DMS153 (cell line): ENCODE measurements at places on chromosomes 13 and 19.

GRCh38 chr13:58655086-58655485 lies 1023.5 kb downstream of the PCDH17 start:
- no peak for DNase-seq

DNA sequence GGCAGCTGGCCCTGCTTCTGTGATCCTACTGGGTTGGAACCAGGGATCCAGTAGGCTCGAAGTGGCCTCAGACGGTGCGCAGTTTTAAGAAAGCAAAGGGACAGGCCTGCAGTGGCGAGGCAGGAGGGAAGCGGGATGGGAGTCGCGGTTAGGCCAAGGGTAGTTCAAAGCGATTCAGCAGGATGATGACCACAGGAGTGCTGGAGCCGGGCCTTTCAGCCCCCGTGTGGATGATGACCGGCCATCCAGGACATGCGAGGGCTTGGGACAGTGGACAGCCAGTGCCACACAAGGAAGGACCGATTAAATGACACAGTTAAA lies 854 bp downstream of the RNASEH2B start:
- no peak for DNase-seq

DNA sequence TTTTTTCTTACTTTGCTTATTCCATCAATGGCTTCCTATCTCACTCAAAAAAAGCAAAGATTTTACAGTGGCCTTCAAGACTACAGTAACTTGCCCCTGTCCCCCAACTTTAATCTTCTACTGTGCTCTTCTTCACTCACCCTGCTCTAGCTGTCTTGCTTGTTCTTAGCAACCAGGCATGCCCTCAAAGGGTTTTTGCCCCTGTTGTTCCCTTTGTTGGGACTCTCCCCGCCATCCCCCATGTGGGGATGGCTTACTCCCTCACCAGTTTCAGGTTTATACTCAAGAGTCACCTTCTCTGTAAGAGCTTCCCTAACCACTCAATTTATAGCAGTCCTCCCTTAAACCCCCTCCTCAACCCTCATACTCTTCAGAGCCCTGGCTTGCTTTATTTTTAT lies 5.4 kb downstream of the MTMR6 start:
- no peak for DNase-seq

DNA sequence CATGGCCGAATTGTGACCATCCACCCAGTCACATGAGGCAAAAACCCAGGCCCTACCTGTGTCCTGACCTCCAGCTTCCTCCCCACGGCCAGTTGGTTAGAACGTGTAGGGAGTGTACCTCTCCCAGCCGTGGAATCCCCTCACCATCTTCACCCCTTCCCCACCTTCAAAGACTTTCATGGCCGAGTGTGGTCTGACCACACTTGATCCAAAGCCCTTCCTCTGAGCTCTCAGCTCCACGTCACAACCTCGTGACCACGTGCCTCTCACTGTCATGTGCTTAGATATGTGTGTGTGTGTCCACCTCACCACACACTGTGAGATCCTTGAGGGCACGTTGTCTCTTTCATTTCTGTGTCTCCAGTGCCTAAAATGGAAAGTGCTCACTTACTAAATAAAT lies 48.6 kb upstream of the UBE2L5 start:
- no peak for DNase-seq

DNA sequence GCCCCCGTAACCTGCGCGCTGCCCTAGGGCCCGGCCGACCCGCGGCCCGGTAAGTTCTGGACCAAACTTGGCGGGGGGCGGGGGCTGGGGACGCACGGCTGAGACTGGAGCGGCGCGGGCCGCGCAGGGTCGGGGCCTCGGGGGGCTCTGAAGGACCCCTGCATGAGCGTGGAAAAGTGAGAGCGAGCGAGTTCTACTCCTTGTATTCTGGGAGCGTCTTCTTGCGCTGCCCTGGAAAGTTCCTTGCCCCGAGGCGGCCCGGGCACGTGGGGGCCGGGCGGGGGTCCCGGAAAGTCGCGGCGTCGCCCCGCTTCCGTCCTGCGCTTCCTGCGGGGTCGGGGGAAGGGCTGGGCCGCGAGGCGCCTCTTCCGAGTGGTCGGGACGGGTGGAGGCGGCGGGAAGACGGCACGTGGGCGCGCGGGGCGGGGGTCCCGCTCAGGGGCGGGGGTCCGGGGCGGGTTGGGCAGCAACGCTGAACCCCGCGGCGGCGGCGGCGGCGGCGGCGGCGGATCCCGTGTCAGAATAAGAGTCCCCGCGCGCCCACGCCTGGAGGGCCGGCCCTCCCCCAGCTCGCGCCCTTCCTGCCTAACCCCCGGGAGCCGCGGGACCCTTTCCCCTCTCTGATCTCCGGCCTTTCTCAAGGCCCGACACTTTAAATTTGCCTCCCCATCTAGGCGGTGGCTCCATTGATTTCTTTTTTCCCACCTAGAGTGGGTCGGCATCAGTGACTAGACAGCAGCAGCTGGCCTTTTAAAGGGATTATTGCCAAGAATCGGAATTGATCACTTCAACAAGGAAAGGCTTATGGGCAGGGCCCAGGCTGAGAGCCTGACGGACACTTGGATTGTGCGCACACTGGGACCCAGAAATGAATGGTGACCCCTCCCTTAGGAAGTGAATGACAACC lies 749 bp downstream of the GATAD2A start:
- DNase-seq = peak; percentile 1

GRCh38 chr13:59384154-59384553 lies 779.6 kb downstream of the DIAPH3 start:
- no peak for DNase-seq

DNA sequence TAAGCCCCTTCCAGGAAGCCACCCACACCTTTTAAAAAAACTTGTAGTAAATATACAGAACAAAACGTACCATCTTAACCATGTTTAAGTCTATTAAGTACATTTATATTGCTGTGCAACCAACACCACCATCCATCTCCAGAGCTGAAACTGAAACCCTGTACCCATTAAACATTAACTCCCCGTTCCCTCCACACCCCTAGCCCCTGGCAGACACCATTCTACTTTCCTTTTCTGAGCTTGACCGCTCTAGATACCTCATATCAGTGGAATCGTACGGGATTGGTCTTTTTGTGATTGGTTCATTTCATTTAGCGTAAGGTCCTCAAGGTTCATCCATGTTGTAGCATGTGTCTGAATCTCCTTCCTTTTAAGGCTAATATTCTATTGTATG lies 13.0 kb upstream of the SPATA13 start:
- no peak for DNase-seq

GRCh38 chr13:26722321-26722720 lies 38.3 kb downstream of the GPR12 start:
- DNase-seq = no peak

GRCh38 chr13:94063848-94064247 lies 415.6 kb downstream of the DCT start:
- no peak for DNase-seq

GRCh38 chr19:8680676-8681344 lies 17.8 kb downstream of the ACTL9 start:
- DNase-seq = no peak

- peak; percentile 3 for DNase-seq
These were observed 607.6 kb downstream of the FGF9 start for GRCh38 chr13:22278336-22278929.

DNA sequence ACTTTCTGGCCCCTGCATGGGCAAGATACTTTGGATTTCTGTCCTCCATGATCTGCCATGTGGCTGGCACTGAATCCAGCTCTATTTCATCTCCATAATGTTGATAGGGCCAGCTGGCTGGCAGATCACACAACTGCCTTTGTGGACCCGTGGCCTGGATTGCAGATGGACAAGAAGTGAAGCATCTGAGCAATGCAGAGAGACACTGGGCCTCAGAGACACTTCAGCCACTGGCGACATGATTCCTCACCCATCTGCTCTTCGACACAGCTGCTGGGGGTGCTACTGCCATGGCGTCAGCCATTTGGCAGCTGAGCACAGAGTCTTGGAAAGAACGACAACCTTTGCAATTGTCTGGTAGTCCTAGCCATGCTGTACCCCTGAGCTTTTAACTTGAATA lies 79.5 kb upstream of the MYO16 start:
- DNase-seq = no peak

GRCh38 chr19:13234518-13234917 lies 84.3 kb downstream of the IER2 start:
- DNase-seq = no peak

DNA sequence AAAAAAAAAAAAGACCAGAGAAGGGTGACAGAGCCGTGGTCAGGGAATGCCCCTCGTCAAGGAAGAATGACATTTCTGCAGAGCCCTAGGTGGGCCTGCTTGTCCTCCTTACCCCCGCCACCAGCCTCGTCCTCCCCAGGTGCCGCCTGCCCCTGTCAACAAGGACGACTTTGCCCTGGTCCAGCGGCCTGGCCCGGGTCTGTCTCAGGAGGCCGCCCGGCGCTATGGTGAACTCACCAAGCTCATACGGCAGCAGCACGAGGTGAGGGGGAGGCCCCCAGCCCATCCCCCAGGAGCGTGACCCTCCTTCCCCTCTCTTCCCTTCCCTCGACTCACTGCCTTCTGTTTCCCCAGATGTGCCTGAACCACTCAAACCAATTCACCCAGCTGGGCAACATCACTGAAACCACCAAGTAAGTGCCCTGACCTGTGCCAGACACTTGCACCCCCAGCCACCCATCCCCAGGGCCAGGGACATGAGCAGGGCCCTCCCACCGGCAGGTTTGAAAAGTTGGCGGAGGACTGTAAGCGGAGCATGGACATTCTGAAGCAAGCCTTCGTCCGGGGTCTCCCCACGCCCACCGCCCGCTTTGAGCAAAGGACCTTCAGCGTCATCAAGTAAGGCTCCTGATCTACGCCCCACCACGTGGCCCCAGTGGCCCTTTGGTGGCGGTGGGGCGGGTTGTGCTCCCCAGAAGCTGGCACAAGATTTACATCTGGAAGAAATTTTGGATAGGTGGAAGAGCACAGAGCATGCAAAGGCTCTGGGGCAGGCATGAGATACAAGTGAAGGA lies 14.8 kb downstream of the PODNL1 start:
- DNase-seq = no peak

- no peak for DNase-seq
These were observed 58.5 kb upstream of the GPR12 start for GRCh38 chr13:26819046-26819445.

- no peak for DNase-seq
These were observed 3.9 kb downstream of the CIC start for GRCh38 chr19:42272989-42273406.

GRCh38 chr13:75761369-75761768 lies 125.2 kb downstream of the LMO7 start:
- no peak for DNase-seq

DNA sequence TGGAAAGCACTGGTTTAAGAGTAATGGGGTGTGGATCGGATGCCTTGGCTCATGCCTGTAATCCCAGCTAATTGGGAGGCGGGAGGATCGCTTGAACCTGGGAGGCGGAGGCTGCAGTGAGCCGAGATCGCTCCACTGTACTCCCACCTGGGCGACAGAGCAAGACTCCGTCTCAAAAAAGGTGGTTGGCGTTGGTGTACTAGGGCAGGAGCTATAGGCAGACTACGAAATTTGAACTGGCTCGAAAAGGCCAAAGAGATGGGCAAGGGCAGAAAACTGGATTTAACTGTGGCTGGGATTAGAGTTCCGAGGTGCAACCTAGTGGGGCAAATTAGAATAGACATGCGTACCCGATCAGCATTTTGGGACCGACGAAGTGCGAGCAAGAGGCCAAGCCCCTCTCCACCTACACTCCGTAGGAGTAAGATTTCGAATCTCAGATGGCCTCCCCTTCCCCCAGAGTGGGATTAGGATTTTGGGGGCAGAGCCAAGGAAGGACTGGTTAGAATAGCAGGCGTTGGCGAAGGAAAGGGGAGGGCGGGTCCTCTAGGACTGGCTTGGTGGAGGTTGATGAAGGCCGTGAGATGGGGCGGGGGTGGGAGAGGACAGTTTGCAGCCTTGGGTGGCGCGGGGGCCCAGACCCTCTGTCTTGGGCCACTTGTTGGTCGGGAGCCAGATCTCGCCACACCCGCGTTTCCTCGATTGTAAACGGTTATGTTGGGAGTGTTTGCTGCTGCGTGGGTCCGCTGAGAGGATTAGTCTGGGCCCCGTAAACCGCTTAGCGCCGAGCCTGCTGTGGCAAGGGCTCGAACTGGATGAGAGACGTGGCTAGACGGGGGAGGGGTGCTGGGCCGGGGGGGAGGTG lies 2.0 kb upstream of the INAFM1 start:
- no peak for DNase-seq
